CD4-positive, alpha-beta memory T cell (primary cell): ENCODE measurements at places on chromosomes 4 and X.

- no peak for DNase-seq
Measured at GRCh38 chr4:151613290-151613689, 147.5 kb downstream of the GATB start.

DNA sequence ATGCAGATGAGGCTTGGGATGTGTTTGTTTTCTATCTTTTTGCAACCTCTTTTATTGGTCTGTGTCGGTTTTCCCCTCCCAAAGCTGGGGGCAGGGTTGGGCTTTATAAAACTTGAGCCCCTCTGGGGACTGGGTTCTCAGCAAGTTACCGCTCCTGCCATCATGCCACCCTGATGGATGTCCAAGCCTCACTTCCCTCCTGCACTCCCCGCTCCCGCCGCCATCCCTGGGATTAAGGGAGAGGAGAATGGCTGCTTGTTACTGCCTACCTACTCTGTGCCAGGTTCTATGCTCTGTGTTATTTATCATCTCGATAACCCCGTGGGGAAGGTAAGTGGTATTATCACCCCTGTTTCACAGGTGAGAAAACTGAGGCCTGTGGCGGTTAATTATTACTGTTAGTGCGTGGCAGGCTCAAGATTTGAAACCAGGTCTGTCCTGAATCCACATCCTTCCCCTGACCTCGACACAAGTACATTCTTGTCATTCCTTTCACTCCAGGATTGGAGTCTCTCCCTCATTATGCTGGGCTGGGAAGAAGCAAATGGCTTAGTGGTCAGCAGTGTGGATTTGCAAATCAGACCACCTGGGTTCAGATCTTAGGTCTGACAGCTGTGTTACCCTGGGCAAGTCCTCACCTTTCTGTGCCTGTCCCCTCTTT is 4.5 kb downstream of the UBA1 start:
- no peak for DNase-seq

GRCh38 chrX:71182871-71183270 is 38.2 kb downstream of the NLGN3 start:
- DNase-seq, result no peak

DNA sequence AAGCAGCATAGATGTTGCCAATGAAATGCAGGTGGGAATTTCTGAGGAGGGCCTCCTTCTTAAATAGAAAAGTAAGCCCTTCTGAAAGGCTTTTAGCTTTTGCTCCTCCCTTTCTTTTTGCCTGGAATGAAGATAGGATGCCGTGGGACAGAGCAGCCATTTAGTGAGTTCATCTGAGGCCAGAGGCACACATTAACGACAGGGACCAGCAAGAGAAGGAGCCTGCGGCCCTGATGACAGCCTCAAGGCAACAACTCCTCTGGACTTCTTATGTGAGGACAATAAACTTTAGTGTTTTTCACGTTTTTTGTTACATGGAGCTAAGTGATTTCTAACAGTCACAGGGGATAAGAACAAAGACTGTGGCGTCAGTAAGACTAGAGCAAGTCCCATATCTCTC is 1.1 kb upstream of the BDH2 start:
- DNase-seq, result no peak

DNA sequence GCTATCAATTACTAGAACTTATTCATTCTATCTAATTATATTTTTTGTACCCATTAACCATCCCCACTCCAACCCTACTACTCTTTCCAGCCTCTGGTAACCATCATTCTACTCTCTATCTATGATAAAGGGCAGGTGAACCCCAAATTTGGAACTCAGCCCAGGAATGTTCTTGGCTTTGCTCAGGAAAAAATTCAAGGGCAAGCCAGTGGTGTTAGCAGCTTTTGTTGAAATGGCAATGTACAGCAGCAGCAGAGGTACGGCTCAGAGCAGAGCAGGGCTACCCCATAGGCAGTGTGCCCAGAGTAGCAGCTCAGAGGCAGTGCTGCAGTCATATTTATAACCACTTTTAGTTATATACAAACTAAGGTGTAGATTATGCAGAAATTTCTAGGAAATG is 138.2 kb downstream of the RNF150 start:
- no peak for DNase-seq

DNA sequence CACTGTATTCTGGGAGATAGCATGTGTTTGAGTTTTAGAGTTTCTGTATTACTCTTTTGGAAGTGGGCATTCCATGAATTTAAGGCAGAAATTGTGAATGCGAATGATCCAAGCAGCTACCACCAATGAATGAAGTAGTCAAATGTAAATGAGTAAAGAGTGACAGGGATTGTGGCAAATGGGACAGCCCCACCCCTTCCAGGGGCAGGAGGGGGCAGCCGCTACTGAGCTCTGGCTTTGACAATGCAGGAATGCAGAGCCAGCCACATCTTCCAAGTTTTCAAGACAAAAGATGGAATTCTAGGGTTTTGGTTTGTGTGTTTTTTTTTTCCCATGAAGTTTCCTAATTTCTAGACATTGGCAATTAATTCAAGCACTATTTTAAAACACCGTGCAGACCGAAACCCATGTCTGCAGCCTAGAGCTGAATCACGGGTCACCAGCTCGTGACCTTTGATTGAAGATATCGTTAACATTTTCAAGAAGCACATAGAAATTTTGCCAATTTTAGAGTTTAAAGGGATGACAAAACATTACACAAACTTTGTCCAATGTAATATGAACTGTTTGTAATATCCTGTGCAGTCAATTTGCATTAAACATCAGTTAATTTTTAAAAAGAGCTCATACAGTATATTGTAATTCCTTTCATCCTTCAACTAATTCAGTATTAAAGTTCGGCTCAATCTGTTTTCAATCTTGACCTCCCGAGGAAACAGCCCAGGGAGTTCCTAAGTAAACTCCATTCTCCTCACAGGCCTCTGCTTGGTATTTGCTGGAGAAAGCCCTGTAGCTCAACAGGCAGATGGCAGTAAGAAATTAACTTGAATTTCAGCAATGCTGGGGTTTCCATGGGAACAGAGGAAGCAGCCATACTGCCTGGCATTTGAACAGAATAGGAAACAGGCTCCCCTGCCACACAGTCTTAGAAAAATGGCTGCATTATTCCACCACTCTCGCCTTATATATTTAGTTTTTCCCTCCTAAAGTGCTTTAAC is 83.4 kb downstream of the UCHL1 start:
- DNase-seq, result no peak

DNA sequence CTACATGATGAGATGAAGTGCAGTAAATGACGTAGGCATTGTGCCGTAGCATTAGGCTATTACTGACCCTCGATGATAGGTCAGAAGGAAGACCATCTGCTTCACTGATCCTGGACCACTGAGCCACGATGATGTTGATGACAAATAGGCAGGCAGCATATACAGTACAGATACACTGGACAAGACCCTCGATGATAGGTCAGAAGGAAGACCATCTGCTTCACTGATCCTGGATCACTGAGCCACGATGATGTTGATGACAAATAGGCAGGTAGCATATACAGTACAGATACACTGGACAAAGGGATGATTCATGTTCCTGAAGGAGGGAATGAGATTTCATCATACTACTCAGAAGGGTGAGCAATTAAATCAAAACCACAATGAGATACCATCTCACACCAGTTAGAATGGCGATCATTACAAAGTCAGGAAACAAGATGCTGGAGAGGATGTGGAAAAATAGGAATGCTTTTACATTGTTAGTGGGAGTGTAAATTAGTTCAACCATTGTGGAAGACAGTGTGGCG is 50.9 kb downstream of the BEND4 start:
- DNase-seq, result no peak

DNA sequence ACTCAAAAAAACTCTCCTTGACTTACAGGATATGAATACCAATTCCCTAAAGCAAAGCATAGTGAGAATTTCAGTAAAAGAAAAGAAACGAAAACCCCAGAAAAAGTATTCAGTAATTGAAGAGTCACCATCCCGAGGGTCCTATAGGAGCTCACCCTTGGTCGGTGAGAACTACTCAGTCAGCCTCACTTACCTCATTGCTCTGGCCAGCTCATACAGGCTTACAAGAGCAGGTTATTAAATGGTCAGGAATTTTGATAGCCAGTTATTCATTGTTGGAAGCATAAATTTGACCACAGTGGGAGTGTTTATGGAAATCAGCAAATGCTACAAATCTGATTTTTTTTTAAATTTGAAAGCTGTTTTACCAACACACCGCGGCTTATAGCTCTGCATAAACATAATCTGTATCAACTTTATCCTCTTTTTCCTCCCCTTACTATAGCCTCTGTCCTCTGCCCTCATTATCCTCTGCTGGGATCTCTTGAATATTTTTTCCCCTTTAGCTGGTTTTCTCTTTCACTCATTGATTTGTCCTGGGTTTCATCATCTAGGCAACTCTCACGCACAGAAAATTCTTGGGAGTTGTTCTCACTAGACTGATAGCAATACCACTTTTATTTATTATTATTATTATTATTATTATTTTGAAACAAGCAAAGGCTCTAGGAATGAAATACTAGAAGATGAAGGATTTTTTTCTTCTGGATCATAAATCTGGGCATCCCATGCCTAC is 11.0 kb upstream of the CXCL2 start:
- no peak for DNase-seq

DNA sequence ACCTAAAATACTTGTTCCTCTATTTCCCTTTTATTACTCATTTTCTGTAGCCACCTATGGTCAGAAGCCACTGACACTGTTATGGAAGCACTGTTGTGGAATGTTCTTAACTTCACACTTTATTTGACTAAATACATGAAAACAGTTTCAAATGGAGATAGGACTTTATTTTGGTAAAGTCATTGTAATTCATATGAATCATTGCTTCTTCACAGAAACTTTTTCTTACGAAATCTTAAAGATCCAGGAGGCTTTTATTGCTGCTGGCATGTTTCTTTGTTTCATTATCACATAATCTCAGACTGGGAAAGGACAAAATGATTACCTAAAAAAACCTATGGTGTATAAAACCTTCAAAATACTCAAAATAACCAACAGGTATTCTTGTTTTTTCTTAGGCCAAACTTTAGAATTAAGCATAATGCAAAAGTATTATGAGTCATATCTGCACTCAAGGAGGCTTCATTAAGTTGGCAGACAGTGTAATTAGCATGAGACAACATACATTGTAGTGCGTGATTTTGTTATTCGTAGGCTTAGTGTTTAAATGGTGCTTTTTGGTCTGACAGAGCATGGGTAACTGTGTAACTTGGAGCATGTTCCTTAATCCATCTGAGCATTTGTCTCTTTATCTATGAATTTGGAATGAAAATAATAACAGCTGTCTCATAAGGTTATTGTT is 58.0 kb downstream of the SH3BGRL start:
- no peak for DNase-seq

GRCh38 chrX:71870208-71871098 is 40.2 kb upstream of the NHSL2 start:
- DNase-seq, result no peak

DNA sequence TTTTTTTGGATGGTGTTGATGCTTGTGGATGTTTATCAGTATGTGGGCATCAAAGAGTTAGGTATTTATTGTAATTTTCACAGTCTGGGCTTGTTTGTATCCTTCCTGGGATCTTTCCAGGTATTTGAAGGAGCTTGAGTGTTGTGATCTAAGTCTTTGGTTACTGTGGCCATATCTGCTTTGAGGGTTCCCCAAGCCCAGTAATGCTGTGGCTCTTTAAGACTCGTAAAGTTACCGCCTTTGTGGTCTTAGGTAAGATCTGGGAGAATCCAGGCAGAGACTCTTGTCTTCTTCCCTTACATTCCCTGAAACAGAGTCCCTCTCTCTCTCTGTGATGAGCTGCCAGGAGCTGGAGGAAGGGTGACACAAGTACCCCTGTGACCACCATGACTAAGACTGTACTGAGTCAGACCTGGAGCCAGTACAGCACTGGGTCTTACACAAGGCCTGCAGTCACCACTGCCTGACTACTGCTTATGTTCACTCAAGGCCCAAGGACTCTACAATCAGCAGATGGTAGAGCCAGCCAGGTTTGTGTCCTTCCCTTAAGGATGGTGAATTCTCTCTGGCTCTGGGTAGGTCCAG is 62.2 kb downstream of the FMR1NB start:
- DNase-seq, result no peak

GRCh38 chrX:107324493-107325310 is 118.3 kb downstream of the DNAAF6 start:
- no peak for DNase-seq
